ENCODE measurements at places on chromosomes 3 and 15.

DNA sequence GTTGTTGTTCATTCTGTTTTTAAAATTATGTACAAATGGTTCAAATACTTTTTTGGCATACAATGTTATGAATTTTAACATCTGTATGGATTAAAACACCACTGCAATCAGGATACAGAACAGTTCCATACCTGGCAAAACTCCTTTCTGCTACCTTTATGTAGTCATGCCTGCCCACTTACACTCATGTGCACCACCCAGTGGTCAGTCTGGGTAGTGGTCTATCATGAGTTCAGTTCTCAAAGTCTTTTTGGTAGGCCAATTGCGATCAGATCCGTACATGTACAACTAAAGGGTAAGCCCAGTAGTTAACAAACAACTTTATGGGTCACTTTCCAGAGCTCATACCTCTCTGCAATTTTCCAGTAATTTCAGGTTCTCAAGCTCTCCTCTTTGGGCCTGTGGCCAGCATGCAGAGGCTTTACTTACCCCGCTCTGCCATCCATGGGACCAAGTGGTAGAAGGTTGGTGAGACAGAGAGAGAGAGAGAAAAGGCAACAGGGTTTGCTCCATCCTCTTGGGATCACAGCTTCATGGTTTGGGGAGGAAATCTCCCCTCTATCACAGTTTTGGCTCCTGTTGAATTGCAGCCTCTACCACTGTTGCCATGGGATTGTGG, 63.9 kb upstream of the FAM98B start:
- H3K4me3 ChIP-seq: no peak overlapping the region
- peak; percentile 32 for DNase-seq
- H3K4me1 ChIP-seq: no peaks in the 10 kb centered on the region
- H3K27me3 ChIP-seq: no peaks in the 10 kb centered on the region

DNA sequence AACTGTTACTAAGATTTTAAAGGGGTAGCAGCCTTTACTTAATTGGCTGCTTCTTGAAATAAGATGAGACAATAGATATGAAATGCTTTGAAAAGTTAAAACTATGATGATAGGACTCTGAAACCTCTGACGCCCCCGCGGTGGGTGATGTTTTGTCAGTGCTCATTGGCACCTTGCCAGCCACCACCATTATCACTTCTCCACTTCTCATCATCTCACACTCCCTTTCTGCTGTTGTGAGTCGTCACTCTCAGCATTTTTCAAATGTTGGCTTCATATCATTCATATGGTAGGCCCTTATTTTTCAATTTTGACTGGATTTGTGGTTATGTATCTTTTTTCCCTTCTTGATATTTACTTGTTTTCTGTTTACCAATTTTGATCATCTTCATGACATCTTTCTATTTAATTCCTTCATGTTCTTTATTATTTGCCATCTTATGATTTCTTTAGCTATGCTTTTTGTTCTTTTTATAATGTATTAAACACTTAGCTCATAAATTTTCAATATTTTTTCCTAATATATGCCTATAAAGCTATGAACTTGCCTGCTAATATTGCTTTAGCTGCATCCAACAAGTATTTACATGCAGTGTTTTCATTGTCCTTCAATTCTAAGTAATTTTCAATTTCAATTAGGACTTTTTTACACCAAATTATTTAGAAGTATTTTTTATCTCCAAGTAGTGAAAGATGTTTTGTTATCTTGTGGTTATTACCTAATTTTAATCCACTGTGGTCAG, 30.3 kb upstream of the SKOR1 start:
- no peaks in the 10 kb centered on the region for H3K36me3 ChIP-seq
- H3K27me3 ChIP-seq: no peaks in the 10 kb centered on the region
- H3K4me1 ChIP-seq: no peaks in the 10 kb centered on the region
- no peak for DNase-seq

GRCh38 chr3:99479768-99480167, 158.6 kb upstream of the COL8A1 start:
- no peak for DNase-seq
- no peaks in the 10 kb centered on the region for H3K4me1 ChIP-seq
- no peaks in the 10 kb centered on the region for H3K27me3 ChIP-seq
- no peaks in the 10 kb centered on the region for H3K36me3 ChIP-seq
- H3K4me3 ChIP-seq: no peak overlapping the region

DNA sequence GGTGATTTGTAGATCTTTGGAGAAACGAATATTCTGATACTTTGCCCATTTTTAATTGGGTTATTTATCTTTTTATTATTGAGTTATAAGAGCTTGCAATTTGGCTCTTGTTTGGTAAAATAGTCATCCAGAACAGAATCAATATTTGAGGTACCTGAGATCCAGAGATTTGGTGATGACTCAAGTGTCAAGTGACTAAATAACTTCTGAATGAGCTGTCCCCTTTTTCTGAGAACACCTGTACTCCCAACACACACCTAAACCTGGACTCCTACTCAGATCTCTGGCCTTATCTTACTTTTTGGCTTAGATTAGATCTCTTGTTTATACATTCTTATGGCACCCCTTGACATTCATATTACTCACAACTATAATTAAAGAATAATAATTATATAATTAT, 3.1 kb upstream of the TRA2B start:
- H3K27me3 ChIP-seq: no peaks in the 10 kb centered on the region
- no peak overlapping the region for H3K27ac ChIP-seq
- peaks cover 7% of the 10 kb centered on the region for H3K4me1 ChIP-seq
- no peaks in the 10 kb centered on the region for H3K36me3 ChIP-seq
- no peak for DNase-seq

- no peak for DNase-seq
- H3K27me3 ChIP-seq: no peaks in the 10 kb centered on the region
- H3K36me3 ChIP-seq: no peaks in the 10 kb centered on the region
Observed at GRCh38 chr3:108001457-108001856, 89.4 kb downstream of the CD47 start.

DNA sequence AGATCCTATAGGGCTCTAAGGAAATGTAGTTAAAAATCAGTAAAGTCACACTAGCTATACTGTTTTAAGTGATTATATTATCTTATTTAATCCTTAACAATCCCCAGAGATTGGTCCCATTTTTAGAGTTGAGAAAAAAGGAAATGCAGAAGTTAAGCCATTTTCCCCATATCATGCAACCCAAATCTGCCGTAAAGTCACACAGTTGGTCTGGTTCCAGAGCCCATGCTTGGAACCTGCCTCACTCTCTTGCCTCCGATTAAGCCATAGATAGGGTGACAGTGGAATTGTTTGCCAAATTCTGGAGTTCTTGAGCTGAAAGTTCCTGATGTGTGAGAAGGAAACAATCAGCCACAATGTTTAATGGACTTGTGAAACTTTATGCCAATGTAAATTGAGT, 2.3 kb upstream of the P2RY13 start:
- H3K4me3 ChIP-seq: no peak overlapping the region
- H3K27me3 ChIP-seq: no peaks in the 10 kb centered on the region
- no peak overlapping the region for H3K27ac ChIP-seq
- no peak for DNase-seq

GRCh38 chr3:1079662-1080061, 13.2 kb upstream of the CNTN6 start:
- no peaks in the 10 kb centered on the region for H3K27me3 ChIP-seq
- no peak overlapping the region for H3K4me3 ChIP-seq
- no peaks in the 10 kb centered on the region for H3K36me3 ChIP-seq
- no peak for DNase-seq
- H3K4me1 ChIP-seq: no peaks in the 10 kb centered on the region

GRCh38 chr3:53150247-53151085, 10.5 kb upstream of the PRKCD start:
- H3K27me3 ChIP-seq: peaks cover 16% of the 10 kb centered on the region
- DNase-seq: no peak
- H3K27ac ChIP-seq: no peak overlapping the region

DNA sequence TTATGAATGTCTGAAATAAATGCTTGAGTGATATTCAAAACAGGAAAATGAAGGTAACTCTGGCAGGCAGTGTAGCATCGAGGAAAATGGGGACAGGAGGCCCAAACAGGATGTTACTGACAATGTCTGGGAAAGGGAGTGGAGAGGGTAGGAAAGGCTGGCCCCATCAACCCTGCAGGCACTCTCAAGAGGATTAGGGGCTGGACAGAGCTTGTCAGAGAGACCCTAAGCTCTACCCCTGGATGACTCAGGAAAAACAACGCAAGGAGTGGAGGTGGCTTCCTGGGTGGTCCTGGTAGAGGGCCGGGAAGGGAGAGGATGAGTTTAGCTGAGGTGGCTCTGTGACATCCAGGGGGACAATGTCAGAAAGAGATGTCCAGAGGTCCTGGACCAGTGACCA, 106.0 kb downstream of the RYK start:
- no peak overlapping the region for H3K27ac ChIP-seq
- DNase-seq: no peak
- H3K4me3 ChIP-seq: no peak overlapping the region
- no peaks in the 10 kb centered on the region for H3K27me3 ChIP-seq

GRCh38 chr3:194091141-194091540, 44.8 kb upstream of the HES1 start:
- H3K4me3 ChIP-seq: no peak overlapping the region
- no peaks in the 10 kb centered on the region for H3K27me3 ChIP-seq
- DNase-seq: no peak

DNA sequence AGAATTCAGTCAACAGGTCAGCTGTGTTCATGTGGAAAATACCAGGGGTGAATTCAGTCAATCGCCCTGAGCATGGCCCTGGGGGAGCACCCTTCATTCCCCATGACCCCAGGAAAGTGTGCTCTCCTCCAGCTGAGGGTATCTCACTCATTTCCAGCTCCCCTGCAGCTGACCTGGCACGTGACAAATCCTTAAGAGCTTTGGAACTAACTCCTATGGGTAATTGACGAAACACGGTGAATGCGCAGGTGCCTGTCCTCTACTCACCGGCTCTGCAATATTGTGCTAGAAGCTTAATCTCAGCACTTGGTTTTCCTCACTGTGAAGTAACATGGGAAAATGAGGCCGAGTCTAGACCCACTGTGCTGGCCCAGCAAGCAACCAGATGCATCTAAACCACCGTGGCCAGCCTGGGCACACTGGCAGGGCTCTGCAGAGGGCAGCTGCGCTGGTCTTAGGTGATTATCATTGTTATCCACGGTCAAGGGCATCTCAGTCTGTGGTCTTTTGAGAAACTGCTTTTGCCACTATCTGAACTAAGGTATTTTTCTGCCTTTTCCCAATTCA, 63.1 kb downstream of the SPSB4 start:
- DNase-seq: no peak
- H3K4me1 ChIP-seq: no peaks in the 10 kb centered on the region
- no peaks in the 10 kb centered on the region for H3K27me3 ChIP-seq
- no peak overlapping the region for H3K27ac ChIP-seq
- H3K4me3 ChIP-seq: no peak overlapping the region

DNA sequence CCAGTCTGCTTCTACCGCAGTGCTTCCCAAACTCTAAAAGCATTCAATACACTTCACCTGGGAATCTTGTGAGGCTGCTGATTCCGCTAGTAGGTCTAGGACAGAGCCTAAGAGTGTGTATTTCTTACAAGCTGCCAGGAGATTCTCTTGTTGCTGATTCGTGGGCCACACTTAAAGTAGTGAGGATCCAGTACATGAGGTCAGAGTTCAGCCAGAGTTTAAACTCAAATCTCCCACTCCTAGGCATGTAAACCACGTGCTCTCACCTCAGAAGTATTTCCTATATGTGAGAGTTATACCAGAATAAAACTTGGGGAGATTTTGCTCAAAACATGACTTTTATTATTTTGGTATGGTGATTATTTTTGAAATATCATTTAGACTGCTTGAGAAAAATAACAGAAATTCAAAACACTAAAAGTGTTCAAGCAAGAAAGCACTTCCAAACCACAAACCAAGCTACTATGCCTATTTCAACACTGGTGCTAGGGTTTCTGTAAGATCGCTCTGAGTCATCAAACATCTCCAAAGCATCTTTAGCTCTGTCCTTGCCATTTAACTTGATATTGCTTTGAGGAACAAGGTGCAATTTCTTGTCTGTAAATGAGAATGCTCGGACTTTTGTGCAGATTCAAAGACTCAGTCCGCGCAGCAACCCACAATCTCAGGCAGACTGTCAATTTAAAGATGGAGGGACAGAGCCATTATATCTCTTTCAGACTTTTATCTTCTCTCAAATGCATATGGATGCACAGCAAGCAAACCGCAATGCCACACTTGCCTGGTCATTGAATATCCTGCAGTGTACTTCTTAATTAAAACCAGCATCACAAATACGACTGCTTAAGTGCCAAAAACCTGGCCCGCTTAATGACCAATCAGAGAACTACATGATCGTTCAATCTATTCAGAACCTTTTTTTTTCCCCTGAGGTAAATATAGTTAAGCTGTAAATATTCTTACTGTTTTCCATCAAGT, 59.8 kb downstream of the AGTR1 start:
- DNase-seq: no peak
- H3K36me3 ChIP-seq: no peaks in the 10 kb centered on the region
- H3K4me1 ChIP-seq: no peaks in the 10 kb centered on the region
- H3K4me3 ChIP-seq: no peak overlapping the region
- no peak overlapping the region for H3K27ac ChIP-seq

DNA sequence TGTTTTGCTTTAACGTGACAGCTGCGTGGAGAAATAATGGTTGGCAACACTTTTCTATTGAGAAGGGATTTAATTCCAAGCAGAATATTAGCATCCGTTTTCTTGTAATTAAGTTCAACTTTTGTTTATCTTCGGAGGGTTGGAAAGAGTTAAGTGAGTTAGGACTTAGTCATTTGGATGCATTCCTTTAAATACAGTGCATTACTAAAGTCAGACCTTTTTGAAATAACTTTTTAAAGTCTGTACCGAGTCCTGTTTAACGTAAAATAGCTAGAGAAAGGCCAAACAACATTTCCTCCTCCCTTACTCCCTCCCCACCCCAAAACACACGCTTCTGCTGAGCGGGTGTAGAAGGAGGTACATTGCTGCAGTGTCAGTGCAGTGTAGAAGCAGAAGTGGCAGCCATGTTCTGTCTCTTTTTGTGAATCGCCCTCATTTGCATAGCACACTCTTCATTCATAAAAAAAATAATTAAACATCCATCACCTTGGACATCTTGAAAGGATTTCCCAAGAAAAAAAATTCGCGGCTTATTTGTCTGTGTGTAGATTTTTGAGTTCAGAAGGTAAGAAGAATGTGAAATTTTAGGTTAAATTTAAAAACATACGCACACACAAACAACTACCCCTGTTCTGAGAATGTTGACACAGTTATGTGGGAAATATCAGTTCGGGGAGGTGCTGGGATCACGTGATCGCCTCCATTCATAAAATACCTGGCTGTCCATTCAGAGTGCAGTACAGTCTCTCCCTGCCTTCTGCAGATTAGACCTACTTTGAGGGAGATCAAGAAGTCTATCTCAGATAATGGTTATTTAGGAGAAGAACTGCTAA, 1.6 kb downstream of the SPRED1 start:
- DNase-seq: peak; percentile 31
- H3K4me1 ChIP-seq: peaks cover 28% of the 10 kb centered on the region
- peak overlapping the region; percentile 22 for H3K27ac ChIP-seq
- no peaks in the 10 kb centered on the region for H3K27me3 ChIP-seq

GRCh38 chr3:105661461-105661860, 207.4 kb downstream of the CBLB start:
- peaks cover 24% of the 10 kb centered on the region for H3K36me3 ChIP-seq
- no peaks in the 10 kb centered on the region for H3K27me3 ChIP-seq
- no peak for DNase-seq
- H3K27ac ChIP-seq: no peak overlapping the region
- no peaks in the 10 kb centered on the region for H3K4me1 ChIP-seq
